Left lobe of liver (tissue), 2 donors: ENCODE measurements at places on chromosomes 4 and X.

DNA sequence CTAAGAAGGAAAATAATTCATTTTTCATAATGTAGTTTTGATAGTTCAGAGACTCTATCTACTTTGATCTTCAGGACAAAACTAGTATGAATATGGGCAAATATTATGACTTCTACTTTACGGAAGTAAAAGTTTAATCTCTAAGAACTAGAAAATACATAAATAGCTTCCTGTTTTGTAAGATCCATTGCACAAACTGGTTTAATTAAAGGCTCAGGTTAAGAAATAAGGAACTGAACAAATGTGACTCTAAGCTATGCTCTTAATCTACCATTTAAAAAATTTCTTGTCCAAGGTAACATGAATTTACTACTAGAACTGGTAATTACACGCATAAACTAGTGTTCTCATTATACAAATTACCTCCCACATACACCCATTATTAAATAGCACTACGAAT, 360.6 kb downstream of the INPP4B start:
- no peak for DNase-seq

DNA sequence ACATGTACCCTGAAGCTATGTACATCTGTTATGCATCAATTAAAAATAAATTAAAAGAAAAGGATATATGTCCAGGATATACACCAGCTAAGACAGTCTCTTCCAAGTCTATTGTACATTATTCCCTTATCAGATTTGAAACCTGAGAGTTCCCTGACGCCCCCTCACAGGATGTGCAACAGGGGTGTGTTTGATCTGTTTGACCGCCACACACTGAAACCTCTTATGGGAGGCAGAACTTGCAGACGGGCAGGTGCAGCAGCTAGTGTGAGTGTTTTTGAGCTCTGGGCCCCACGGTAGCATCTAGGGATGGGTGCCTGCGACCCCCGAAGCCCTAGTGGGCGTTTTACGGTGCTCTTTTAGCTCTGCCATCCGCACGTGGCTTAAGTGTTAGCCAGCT, 4.7 kb downstream of the XG start:
- DNase-seq, result no peak

DNA sequence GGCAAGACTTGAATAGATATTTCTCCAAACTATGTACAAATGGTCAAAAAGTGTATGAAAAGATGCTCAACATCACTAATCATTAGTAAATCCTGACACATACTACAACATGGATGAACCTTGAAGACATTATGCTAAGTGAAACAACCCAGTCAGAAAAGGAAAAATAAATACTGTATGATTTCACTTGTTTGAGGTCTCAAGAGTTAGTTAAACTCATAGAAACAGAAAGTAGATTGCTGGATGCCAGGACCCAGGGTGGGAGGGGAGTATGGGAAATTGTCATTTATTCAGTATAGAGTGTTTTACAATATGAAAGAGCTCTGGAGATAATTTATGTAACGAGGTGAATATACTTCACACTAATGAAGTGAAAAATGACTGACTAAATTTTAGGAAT, 32.4 kb downstream of the PRMT9 start:
- no peak for DNase-seq

DNA sequence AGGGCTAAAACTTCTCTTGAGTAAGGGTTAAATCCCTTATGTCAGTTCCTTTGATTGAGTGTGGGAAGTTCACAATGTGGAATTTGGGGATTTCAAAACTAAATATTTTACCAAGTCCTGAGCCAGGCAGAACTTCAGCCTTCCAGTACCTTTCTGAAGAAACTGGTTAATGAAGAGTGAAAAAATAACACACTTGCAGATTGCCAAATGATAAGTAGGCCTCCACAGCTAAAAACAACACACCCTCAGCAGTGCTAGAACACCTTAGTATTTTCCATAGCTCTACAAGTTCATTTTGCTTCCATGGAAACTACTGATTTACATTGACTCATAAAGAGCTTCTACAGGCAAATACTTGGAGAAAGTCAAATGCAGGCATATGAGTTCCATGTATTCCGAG, 326.8 kb downstream of the ZNF674 start:
- no peak for DNase-seq
